ENCODE measurements at places on chromosomes 2 and 18.
A peak's percentile ranks its signal among the peaks of the same experiment; 100 is the strongest.

DNA sequence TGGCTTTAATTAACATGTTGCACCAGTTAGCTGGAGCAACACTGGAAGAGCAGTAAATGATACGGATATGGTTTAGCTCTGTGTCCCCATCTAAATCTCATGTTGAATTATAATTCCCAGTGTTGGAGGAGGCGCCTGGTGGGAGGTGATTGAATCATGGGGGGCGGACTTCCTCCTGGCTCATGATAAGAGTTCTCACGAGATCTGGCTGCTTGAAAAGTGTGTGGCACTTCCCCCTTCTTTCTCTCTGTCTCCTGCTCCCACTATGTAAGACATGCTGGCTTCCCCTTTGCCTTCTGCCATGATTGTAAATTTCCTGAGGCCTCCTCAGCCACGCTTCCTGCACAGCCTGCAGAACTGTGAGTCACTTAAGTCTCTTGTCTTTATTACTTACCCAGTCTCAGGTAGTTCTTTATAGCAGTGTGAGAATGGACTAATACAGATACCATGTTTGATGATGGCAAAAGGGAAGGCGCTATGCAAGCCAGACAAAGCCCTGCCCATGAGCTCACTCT is 963.6 kb downstream of the SOCS6 start:
- DNase-seq, result no peak

DNA sequence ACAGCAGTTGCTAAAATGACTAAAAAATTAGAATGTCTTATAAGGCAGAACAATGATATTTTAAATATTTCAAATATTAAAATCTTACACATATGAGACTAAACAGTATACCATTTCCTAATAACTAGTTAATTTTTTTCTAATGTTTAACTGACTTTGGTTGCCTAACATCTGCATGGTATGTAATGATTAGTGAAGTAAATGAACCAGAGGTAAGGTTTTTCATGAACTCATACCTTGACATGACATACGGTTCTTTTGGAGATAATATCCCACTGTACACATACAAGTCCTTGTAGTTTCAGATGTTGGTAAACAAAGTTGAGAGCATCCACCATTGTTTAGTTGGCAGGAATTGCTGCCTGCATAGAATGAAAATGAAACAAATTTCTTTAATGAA is 1360.2 kb downstream of the LRP1B start:
- DNase-seq, result no peak

GRCh38 chr2:181037922-181038321 is 57.5 kb downstream of the UBE2E3 start:
- no peak for DNase-seq

DNA sequence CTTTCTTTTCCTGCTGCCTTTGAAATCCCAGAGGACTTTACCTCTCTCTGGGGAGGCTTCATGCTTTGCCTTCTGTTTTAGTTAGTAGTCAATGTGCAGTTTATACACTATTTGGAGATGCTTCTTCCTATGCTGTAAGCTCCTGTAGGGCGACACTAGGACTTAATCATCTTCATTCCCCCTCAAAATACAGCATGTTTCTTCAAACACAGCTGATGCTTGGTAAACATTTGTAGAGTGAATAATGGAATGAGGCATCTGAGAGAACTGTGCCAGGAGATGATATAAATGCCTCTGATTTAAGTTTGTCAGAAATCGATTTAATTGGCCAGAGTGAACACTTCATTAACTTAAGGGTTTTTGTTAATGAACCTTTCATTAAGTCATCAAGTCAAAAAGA is 43.4 kb downstream of the LHCGR start:
- DNase-seq, result no peak

DNA sequence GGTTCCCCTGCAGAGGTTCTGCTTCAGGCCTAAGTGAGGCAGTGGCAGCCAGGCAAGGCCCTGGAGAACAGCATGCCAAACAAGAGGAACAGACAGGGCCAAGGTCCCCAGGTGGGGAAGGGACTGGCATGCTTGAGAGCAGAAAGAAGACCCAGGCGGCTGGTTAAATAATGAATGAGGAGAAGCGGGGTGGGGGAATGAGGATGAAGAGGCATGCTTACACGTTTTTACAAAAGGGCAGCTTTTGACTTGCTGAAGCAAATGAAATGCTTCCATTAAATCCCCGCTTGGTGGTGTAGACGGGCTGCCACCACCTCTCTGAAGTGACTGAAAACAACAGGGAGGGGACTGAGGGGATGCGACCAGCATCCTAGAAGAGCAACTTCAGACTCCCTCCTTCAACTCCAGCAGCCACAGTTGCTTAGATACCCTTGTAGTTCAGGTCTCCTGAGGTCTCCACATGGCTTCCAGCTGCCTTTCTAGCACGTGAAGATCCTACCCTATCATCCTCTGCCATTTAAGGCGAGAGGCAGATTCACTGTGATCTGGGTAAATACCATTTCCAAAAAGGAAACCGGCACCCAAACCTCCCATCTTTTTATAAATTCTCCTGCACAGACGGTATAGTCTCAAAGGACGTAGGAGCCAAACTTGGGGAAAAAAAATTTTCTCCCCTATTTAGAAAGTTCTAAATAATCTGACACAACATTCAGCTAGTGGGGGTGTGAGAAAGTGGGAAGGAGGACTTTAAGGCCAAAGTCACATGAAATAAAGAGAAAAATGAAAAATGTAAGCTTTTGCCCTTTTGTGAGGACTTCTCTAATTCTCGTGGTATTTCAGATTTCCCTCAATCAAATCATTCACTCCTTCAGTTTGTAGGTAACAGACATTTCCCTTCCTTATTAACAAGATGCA is 65.6 kb downstream of the CACNB4 start:
- no peak for DNase-seq

DNA sequence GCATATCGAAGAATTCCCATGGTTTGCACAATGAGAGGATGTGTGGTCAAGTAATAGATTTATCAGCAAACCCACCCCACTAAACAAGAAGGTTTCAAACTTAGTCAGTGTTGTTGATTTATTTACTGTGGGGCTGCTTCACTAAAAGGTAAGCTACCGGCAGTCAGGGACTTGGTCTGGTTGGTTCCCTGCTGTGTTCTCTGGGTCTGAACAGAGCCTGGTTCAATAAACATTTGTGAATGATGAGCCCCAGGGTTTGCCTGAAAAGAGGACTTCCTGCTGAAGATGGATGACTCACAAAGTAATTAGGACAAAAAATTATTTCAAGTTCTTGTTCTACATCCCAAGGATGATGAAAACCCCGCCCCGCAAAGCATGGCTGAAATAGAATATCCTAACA is 108.3 kb downstream of the SPP2 start:
- DNase-seq, result no peak

GRCh38 chr2:45909677-45910191 is 258.3 kb downstream of the PRKCE start:
- DNase-seq, result no peak

- no peak for DNase-seq
These were observed 9.4 kb upstream of the ADD2 start for GRCh38 chr2:70777450-70777849.

GRCh38 chr2:19649785-19650380 is 251.9 kb downstream of the TTC32 start:
- DNase-seq, result no peak

GRCh38 chr2:31429759-31430438 is 15.4 kb upstream of the XDH start:
- peak; percentile 53 for DNase-seq

DNA sequence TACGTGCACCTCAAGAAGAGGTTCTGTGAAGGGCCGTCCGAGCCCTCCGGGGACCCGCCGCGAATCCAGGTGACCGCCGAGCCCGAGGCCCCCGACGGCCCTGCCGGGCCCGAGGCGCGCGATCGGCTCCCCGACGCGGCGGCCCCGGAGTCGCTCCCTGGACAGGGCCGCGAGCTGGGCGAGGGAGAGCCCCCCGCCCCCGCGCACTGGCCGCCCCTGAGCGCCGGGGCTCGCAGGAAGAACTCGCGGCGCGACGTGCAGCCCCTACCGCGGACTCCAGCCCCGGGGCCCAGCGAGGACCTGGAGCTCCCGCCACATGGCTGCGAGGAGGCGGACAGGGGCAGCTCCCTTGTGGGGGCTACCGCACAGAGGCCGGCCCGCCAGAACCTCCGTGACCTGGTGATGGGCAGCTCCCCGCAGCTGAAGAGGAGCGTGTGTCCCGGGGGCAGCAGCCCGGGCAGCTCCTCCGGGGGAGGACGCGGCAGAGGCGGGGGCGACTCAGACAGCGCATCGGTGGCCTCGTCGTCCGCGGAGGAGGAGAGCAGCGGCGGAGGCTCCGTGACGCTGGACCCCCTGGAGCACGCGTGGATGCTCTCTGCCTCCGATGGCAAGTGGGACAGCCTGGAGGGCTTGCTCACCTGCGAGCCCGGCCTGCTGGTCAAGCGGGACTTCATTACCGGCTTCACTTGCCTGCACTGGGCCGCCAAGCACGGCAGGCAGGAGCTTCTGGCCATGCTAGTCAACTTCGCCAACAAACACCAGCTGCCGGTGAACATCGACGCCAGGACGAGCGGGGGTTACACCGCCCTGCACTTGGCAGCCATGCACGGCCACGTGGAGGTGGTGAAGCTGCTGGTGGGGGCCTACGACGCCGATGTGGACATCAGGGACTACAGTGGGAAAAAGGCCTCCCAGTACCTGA is 812 bp downstream of the SOWAHC start:
- DNase-seq, result no peak

GRCh38 chr2:163475815-163476214 is 260.0 kb downstream of the FIGN start:
- no peak for DNase-seq

GRCh38 chr2:88563129-88563528 is 64.1 kb downstream of the EIF2AK3 start:
- DNase-seq, result no peak

GRCh38 chr2:8790739-8791162 is 46.7 kb downstream of the KIDINS220 start:
- DNase-seq, result no peak

DNA sequence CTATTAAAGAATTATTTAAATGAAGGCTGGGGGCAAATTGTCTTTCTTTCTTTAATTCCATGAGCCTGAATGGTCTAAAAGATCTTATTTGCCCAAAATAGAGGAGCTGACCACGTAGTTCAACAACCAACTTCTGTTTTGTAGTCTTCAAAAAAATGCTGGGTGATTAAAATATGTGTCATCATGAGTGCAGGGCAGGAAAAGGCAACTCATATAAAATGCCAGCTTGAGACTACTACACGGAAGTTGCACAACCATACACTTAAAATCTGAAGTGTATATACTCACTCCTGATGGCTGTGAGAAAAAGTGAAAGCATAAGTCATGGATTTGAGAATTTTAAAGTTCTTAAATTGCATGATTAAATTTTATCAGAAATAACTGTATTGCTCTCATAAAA is 210.9 kb downstream of the DYM start:
- no peak for DNase-seq

GRCh38 chr2:65536596-65536995 is 104.2 kb upstream of the SPRED2 start:
- no peak for DNase-seq

- DNase-seq, result no peak
These were observed 83.2 kb upstream of the DTNB start for GRCh38 chr2:25756536-25756935.

DNA sequence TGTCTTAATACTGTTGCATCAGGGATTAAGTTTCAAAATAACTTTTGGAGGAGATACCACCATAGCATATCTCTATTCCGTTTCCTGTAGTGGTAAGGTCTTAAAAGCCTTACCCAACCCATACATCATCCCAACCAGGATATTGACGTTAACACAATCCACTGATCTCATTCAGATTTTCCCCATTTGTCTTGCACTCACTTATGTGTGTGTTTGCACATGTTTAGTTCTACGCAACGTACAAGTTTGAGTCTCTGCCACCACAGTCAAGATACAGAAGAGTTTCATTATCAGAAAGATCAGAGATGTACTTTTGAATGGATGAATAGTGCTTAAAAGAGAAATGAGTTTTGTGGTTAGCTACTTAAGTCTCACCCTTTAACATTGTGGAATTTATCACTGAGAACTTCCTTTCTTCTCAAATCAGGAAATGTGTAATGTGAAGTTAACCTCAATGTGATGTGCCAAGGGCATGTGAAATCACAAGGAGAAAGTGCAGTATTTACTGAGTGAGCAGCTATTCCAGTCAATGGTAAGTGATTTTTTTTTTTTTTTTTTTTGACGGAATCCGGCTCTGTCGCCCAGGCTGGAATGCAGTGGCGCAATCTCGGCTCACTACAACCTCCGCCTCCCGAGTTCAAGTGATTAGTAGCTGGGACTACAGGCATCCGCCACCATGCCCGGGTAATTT is 69.2 kb upstream of the EPHA4 start:
- no peak for DNase-seq

DNA sequence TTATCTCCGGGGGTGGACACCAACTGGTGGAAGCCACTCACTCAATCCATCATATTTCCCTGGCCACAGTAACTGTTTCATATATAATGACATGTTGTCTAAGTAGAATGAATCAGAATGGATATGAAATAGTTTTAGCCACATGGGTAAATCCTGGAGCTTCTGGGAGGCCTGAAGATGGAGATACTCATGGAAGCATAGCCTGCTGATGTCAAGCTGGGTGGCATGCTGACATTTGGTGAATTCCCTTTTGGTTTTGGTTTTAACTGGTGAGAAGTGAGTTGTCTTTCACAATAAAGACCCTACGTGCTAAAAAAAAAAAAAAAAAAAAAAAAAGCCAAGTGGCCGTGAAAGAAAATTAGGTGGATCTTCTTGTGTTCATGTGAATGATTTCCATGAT is 105.3 kb upstream of the ITGA6 start:
- no peak for DNase-seq

- no peak for DNase-seq
These were observed 657.2 kb downstream of the IRS1 start for GRCh38 chr2:226142463-226142862.

DNA sequence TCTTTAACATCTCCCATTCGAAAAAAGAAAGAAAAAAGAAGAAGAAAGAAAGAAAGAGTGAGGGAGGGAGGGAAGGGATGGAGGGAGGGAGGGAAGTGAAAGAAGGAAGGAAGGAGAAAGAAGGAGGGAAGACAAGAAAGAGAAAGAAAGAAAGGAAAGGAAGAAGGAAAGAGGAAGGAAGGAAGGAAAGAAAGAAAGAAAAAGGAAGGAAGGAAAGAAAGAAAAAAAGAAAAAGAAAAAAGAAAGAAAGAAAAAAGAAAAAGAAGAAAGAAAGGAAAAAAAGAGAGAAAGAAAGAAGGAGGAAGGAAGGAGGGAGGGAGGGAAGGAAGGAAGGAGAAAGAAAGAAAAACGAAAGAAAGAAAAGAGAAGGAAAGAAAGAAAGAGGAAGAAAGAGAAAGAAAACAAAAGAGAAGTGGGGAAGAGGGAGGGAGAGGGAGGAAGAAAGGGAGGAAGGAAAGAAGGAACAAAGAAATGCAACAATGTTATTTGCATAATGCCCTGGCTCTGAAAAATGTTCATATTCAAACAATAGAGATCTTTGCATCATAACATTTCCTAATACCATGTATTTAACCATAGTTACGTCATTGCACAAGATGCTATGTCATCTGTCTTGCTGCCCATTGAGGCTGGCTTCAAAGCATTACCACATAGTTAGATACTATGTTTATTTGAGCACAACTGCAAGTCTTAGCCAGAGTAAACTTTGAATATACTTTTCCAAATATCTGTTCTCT is 550.6 kb downstream of the DSC3 start:
- no peak for DNase-seq

DNA sequence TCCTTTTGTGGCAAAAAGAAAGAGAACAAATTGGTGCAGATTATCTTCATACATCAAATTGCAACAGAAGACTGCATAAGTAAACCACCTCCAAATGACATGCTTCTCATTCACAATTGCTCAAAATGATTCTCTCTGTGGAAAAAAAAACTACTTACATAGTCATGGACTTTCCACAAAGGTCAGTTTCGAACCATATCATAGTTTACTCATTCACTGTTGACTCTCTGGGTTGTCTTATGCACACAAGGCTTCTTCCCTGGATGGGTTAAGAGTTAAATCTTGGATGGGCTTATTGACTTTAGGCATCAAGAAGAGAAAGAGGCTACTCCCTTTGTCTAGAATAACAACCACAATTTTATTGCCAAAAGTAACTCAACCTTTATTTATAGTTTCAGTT is 91.3 kb upstream of the RAB27B start:
- DNase-seq, result no peak
